ENCODE measurements at places on chromosomes 5 and 9.

DNA sequence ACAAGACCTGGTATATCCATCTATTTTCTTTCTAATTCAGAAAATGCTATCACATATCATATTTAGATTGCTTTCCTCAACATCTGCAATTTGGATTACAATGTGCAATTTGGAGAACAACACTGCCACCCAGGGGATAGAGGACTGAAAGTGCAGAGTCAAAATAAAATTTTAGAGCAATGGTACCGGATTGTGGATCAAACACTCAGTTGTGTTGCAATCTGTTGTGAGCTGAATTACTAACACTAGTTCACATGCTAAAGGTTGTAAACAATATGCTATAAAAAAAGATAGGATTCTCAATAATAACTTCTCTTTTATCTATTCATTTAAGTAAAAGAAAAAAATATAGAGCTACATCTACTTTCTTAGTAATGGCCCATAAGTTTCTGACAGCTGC, 11.9 kb upstream of the SRFBP1 start:
- no peak for DNase-seq

GRCh38 chr9:93091056-93091452, 5.0 kb upstream of the CARD19 start:
- DNase-seq: no peak

DNA sequence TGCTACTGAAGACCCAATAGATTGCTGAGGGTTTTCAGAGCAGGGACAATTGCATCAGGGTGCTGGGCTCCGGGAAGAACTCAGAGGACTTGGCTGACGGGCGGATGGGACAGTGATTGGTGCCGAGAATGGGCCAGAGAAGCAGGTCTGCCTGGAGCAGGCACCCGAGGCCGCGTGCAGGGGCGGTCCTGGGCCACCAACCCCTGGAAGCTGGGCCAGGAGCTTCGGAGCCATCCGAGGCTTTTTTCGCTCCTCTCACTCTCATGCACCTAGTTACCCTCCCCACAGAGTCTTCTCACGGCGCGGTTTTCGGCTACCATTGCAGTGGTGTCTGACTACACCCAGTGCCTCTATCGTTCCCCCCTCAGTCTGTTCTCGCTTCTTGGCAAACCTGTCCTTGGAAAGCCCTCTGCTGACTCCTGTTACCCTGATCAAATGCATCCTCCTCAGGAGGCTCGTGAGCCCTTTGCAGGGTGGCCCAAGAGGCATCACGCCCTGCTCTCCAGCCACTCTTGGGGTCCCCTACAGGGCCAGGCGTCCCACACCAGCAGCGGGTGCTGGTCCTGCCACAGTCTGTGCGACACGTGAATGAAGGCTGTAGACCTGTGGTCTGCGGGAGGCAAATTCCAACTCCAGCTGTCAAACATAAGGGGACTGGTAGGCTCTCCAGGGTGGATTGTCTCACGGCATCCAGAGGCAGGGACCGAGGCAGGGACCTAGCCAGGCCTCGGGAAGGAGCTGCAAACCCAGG, 1.2 kb upstream of the CLPTM1L start:
- DNase-seq: no peak

DNA sequence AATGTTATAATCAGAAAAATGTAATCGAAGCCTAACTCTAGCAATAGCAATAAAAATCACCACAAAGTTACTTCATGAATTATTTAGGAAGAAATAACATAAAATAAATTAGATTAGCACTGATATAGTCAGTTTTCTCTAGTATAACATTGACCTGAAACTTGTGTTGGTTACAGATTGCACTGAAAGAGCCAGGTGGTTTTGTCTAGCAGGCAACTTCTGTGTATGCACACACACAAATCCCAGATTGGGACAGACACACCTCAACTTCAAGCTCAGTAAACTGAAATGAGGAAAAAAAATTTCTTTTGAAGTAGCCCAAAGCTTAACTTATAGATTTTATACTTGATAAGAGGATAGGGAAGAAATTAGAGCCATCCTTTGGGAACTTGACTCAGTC, 129.3 kb downstream of the EFNA5 start:
- DNase-seq: no peak

DNA sequence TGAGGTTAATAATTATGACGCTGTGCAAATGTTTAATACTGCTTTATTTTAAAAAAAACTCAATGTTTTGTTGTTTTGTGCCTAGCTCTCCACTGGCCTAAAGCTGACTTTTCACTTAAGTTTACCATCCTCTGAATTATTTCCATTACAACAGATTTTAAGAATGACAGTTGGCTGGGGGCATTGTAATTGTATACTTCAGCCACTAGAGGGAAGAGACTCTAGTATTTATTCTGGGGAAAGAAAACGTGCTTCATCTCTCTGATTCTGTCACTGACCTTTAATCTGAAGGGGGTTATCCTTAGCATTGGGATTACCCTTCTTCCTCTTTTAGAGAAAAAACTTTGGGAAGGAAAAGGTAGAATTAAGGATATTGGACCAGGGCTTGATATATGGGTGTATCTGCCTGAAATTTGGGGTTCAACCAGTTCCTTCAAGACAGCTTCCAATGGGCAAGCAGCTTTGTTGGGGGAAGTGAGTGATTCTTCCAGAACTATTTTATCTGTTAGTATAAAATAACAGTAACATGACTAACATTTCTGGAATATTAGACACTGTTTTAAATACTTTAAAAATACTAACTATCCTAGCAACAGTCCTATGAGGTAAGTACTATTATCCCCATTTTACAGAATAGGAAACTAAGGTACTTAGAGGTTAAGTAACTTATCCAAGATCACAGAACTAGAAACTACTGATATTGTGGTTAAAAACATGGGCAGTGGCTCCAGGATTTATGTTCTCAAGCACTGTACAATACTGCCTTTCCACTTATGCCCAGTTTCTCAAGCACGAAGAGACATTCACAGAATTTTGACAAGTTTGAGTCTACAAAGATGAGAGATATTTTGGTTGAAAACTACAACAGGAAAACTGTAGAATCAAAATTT, 208.4 kb downstream of the CD180 start:
- no peak for DNase-seq

Measured in activated CD4-positive, alpha-beta T cell treated with anti-CD3 and anti-CD28 coated beads, Interleukin-2, amount 50 U/mL, for 1 hour (primary cell).